ENCODE measurements at places on chromosomes 12 and 14.

- no peak for DNase-seq
Observed at GRCh38 chr12:56469007-56469930, 891 bp downstream of the SPRYD4 start.

DNA sequence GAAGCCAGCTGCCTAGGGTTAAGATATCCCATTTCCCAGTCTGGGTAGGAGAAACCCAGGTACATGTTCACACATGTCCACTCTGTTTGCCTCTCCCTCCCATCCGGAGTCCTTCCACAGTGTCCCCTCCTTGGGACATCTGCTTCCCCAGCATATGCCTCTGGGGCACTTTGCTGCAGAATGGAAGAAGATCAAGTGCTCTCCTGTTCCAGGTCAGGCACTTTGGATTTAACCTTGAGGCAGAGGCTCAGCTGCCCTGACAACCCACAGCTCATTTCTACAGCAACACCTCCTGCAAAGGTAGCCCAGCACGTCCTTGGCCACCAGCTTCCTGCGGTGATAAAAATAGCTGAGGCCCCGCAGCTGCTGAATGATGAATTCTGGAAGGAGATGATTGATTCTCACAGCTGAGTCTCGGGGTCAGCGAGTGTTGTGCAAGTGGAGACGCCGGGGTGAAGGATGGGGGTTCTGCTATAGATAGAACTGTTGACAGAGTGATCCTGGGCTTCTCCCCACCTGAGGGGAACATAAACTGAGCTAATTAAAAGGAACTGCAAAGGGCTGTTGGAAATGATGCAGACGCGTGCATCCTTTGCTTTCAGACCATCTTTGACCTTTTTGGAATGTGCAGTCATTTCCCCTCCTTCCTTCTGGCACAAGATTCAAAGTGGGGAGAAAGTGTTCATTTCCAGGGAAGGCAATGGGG lies 145.0 kb downstream of the SLC38A6 start:
- DNase-seq = no peak

- DNase-seq = no peak
Observed at GRCh38 chr14:27199272-27199671, 601.4 kb upstream of the NOVA1 start.

DNA sequence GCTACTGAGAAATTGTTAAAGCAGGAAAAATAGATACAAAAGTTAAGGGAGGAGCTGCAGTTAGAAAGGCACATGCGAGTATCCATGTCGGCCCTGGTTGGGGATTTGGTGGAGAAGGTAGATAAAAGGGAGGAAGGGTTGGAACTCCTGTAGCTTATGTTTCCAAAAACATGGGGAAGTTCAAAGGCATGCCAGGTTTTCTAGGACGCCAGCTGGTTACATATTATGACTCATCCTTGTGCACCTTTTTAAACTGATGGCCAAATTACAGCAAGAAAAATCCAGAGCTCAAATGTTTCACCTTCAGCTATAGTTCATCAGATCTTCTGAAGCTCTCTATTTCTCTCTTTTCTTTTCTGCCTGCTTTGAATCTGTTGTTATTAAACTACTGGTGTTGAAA lies 13.2 kb upstream of the MAP4K5 start:
- DNase-seq = no peak

- DNase-seq = no peak
Observed at GRCh38 chr12:108551535-108551934, 9.4 kb downstream of the SART3 start.

DNA sequence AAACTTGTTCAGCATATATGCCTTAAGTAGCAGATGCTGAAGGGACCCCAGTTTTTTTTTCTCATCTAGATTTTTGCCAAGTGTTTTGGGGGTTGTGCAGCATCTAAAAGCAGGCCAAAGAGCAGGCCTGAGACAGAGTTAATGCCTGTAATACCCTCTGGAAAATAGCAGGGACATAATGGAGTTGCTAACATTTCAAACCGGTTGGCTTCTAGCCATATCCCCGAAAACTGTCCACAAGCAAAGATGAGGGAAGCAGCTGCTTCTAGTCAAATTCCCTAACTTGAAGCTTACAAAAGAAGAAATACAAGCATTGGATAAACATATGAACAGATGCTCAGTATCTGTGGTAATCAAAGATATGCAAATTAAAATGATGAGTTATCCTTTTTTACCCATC lies 52.1 kb upstream of the AEBP2 start:
- no peak for DNase-seq
